ENCODE measurements at places on chromosomes 12 and 14. TPM values are rescaled to one million over a fixed set of nuclear protein-coding genes. Genes with fewer than 3 reads are reported as not detected.

GRCh38 chr12:2019126-2019525 is 14.9 kb upstream of the DCP1B start:
- DNase-seq = no peak

DNA sequence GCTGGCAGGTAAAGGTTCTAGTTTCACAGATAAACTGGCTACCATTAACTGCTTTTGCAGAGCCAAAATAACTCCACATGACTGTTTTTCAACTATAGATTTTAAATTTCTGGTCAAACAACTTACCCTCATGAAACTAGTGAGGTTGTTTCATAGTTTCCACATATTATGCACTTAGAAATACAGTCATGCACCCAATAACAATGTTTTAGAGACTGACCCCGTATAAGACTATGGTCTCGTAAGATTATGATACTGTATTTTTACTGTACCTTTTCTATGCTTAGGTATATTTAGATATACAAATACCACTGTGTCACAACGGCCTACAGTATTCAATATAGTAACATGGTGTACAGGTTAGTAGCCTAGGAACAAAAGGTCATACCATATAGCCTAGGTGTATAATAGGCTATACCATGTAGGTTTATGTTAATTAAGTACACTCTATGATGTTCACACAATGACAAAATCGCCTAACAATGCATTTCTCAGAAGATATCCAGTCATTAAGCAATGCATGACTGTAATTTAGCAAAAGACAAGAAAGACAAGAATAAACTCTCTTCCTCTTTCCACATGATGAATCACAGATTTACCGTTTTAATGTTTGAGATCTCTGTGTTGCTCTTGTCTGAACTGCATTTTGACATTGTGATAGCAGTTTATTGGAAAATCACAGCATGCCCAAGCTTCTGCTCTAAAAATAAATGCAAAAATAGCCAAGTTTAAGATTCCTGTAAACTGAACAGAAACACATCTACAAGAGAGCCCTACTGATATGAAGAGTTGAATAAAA is 17.1 kb downstream of the DICER1 start:
- no peak for DNase-seq

- DNase-seq = no peak
Observed at GRCh38 chr12:104938371-104938770, 19.7 kb downstream of the SLC41A2 start.

GRCh38 chr12:101941306-101942249 is 64.2 kb downstream of the DRAM1 start:
- no peak for DNase-seq

GRCh38 chr12:19683178-19683927 is 244.1 kb downstream of the AEBP2 start:
- no peak for DNase-seq

GRCh38 chr14:36258241-36258640 is 62.2 kb downstream of the MBIP start:
- DNase-seq = no peak

DNA sequence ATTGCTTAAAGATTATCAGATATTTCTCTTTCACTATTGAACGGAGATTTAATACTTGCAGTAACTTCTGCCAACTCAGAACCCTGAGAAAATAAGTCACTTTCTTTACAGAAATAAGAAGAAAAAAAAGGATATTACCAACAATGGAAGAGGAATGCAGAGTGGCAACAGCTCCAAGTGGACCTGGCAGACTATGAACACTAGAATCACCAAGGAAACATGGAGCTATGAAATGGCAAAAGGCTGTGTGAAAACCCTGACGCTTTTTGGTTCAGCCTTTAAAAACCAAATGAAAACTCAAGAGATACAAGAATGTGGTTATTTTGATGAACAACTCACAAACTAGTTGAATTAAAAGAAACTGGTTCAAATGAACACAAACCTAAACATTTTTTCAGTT is 17.7 kb downstream of the DTD2 start:
- no peak for DNase-seq

- no peak for DNase-seq
Observed at GRCh38 chr14:78278464-78279250, 108.5 kb downstream of the NRXN3 start.

GRCh38 chr14:86915406-86915805 is 1077.6 kb downstream of the GALC start:
- no peak for DNase-seq

DNA sequence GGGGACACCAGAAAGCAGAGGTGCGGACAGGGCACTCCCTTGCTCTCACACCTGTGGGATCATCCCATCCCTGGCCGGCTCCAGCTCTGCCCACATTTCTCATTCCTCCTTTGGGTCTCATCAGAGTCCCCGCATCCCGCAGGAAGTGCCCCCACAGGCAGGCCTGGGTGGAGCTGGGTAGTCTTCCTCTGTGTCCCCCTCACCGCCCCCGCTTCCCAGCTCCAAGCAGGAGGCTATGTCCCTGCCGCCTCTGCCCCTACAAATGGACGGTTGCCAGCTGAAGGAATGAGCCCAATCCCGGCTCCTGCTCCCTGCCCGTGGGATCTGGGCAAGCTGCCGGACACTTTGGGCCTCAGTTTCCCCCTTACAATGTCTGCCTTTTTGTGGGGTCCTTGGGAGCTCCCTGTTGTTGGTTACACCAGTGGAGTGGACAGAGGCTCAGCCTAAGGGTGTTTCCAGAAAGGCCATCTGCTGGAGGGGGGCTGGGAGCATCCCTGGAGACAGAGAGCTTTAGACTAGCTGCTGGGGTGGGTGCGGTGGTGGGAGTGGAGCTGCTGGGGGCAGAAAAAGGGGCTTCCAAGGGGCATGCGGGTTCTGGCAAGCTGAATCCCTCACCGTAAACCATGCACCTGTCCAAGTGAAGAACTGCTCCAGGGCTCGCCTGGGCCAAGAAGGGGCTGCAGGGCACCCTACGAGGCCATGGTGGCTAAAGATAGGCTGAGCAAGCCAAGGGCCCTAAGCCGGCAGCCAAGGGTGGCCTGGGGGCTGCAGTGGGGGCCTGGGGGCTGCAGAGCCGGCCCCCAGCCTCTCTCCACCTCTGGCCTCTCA is 7.9 kb upstream of the GPR132 start:
- DNase-seq = no peak

DNA sequence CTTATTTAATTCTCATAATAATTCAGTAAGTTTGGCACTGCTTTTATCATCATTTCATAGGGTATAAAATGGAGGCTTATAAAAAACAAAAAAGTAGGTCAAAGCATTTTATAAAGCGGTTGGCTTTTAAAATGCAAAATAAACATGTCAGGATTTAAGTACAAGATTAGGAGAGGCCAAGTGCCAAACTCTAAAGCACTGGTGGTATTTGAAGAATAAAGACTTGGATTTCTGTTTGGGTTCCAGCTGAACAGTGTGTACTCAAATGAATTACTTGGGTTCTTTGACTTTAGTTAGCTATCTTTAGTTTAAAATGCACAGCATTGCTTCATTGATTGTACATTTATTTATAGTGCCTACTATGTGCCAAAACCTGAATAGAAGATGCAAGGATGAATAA is 966.6 kb upstream of the SEL1L start:
- no peak for DNase-seq

- DNase-seq = no peak
Observed at GRCh38 chr12:106112145-106112821, 26.5 kb downstream of the NUAK1 start.

GRCh38 chr12:122836027-122836921 is 1.0 kb downstream of the HIP1R start:
- no peak for DNase-seq

GRCh38 chr12:44873898-44874297 is 2.2 kb downstream of the NELL2 start:
- DNase-seq = no peak

DNA sequence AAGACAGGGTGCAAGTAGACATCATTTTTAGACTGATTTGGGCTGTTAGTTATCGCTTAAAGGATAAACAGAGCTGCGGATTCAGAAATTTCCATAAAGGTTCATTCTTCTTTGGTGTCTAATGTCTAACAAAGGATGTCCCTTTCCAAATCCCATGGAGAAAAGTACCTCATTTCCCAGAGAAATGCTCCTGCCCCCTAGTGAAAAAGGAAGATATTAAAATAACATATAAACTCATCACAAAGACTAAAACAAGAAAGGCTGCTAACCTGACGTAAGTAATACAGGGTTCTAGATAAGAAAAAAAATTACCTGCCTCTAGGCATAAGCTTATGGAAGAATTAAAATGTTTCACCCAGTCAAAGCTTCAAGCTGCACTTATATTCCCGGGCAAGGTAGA is 22.8 kb downstream of the ARMH4 start:
- DNase-seq = no peak

DNA sequence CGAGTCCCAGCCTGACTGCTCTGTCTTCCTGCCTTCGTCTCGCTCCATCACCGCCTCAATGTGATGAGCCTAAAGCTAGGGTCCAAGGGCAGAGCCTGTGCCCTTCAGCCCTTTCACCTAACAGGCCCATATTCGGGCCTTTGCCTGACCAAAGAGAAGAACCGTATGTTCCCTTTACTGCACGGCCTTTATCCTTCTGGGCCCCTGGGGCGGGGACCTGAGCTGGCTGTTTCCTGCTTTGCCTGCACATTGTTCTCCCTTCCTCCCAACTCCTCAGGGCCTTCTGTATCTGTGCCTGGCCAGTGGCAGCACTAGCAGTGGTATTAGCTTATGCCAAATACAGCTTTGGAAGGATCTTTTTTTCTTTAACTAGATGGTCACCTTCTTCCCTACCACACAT is 8.5 kb upstream of the MYL6B start:
- DNase-seq = no peak

DNA sequence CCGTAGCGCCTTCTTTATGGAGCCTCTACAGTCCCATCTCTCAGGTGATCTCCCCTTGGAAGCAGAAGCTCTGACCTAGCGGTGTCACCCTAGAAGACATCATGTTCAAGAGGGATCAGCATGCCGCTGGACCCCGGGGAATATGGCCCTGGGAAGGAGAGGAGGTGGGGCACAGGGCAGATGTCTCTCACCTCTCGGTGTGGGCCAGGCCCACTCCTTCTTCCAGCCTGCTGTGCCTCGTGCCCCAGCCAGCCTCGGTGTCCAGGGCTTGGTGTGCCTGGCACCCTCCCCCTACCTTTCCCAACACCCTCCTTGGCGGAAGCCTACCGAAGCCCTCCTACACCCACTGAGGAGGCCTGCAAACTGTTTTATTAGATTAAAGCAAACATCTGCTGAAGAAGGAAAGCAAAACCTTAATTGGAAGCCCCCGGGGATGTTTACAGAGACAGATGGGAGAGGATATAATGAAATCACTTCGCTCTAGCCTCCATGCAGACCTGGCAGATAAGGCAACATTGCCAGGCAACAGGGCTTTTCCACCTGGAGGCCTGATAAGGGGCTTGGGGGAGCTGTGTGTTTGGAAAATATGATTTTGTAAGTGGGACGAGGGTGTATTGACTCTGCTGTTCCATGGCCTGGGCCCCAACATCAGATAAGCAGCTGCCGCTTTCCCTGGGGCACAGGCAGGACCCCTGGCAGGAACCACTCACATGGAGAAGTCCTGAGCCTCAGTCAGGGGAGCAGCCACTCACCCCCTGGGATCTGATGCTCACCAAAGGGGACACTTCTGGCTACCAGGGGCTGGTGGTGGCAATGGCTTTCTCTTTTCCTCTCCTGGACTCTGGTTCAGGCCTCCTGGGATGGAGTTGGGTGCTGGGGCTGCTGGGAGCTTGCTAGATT is 5.7 kb upstream of the CHGA start:
- no peak for DNase-seq

DNA sequence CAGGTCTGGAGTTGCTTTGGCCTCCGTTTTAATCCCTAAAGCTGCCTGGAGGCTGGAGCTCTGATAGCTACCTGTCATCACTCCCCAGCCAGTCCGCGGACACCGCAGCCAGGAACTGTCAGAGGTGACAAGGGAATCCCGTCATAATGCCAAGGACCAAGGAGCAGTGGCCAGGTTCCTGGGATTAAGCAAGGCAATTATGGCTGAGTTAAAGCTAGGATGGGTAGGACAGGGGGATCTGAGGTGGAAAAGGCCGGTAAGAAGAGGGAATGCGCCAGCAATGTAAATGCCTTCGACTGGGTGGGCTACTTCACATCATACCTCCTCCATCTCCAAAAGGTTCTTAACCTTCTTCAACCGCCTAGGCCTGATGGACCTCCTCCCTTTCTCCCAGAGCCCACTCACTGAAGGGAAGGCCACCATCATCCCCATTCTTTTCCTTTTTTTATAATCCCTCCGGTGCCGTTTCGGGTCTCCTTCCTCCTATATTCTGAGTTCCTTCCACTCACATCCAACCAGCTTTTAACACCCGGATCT is 1.9 kb downstream of the PPP1R3E start:
- no peak for DNase-seq

DNA sequence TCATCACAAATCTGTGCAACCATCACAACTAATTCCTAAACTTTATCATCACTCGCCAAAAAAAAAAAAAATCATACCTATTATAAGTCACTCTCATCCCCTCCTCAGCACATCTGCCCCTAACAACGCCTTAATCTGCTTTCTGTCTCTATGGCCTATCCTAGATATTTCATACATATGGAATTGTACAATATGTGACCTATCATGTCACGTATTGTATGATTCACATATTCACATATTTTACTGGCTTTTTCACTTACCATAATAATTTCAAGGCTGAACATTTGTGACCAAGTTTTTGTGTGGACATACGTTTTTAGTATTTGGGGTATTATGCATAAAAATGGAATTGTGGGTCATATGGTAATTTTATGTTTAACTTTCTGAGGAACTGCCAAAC is 400.7 kb downstream of the DAD1 start:
- no peak for DNase-seq

DNA sequence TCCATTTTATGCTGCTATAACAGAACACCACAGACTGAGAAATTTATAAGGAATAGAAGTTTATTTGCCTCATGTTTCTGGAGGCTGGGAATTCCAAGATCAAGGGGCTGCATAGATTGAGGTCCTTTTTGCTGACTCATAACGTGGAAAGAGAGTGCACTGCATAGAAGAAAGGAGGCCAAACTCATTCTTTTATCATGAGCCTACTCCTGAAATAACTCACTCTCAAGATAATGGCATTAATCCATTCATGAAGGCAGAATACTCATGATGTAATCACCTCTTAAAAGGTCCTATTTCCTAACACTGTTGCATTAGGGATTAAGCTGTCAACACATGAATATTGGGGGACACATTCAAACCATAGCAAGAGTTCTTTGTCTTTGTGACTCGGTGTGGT is 60.0 kb upstream of the FBXO33 start:
- DNase-seq = peak; percentile 52

DNA sequence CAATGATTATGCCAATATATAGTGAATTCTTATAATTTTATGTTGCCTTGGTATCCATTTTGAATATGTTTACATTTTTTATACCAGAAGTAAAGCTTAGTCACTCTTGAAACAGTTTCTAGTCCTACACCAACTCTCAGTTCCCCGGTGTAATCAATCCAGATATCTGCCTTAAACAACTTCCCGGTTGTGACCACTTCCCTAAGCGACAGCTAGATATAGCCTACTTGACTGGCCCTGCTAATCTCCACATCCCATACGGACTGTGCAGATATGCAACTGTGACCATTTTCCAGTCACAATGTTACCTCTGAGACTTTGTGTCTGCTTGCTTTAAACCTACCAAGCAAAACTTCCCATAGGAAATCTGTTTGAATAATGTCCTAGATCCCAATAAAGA is 1551.5 kb upstream of the SEL1L start:
- no peak for DNase-seq

- no peak for DNase-seq
Observed at GRCh38 chr12:13116259-13116658, 12.8 kb upstream of the GSG1 start.

CPNE6 gene
- total RNA-seq = not detected

VRTN gene
- total RNA-seq = not detected

STXBP6 gene
- total RNA-seq = 0.38 TPM

DNAH10 gene
- 0.04 TPM for total RNA-seq

LRRC74A gene
- total RNA-seq = not detected

CLEC6A gene
- not detected for total RNA-seq

ARID2 gene
- total RNA-seq = 21.1 TPM

ESPL1 gene
- 2.2 TPM for total RNA-seq

TIMELESS gene
- total RNA-seq = 10.3 TPM

Measured in kidney epithelial cell (primary cell).